Endodermal cell (in vitro differentiated cells): ENCODE measurements at places on chromosomes 3 and 15. TPM values are rescaled to one million over a fixed set of nuclear protein-coding genes. Genes with fewer than 3 reads are reported as not detected.

- no peak for DNase-seq
These were observed 27.2 kb upstream of the UBE2Q2 start for GRCh38 chr15:75815811-75816719.

GRCh38 chr3:38843898-38844297 is 27.9 kb upstream of the SCN10A start:
- no peak for DNase-seq

DNA sequence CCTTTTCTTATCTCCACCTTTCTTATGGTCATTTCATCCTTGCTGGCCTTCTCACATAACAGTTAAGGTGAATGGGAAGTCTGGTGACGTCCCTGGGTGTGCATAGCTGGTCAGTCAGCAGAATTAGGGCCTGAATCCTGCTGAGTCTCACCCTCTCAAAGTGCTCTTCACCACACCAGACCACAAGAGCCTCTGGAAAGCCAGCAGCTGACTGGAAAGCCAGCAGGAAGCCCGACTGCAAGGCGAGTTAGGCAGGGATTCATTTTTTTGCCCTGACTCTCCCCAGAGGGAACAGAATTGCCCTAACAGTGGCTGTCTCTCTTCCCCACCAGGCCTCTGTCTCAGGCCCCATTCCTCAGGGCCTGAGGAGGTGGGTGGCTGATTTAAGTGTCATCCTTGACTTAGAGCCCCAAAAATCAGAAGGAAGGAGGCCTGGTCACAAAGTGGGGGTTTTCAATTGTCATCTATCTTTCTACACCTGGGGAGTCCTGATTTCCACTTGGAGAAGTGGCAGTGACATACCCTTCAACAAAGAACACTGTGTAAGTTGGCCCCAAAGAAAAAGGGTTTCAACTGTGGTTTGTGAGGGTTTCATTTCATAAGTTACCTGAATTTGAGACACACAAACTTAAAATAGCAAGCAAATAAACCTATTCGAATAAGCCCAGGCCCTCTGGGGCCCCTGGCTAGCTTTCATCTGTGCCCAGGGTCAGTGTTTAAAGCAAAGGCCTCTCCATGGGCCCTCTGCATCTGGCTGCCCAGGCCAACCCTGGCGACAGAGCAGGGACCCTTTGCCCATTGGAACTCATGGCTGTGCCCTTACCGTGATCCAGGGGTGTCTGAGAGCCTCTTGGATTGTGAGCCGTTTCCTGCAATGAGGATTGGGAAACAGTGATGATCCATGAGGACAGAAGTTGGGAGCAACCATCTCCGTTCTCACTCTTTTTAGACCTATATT is 90.5 kb upstream of the HERC1 start:
- DNase-seq: no peak

DNA sequence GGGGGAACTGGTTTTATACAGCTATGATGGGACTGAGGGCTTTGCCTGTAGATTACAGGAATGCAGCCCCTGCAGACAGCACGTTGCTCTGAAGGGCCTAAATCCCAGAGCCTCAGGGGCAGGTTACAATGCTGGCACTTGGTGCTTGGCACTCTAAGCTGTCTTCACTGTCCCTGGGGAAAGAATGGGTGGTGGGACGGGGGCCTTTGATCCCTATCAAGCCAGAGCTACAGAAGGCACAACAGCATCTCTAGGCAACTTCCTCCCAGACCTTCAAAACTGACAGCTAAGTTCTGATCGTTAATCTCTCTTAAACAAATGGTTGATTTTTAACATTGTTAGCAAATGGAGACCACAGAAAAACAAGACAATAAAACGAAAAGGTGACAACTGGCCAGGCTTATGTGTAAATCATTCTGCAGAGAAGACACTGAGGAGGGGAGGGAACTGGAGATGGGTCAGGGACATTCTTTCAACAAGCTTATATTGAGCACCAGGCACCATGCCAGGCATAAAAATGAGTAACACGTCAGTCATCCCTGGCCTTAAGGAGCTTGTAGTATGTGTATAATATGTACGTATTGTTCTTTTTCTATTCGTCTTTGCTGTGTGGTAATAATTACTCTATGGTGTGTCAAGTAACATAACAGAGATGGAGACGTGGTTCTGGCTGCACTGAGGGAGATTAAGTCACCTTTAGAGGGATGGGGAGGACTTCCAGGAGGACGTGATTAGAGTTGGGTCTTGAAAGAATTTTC is 49.1 kb downstream of the CA12 start:
- DNase-seq: no peak

Gene LXN
- 7.0 and 10.0 TPM in 2 replicates for total RNA-seq
